ENCODE measurements at places on chromosomes 16 and 17.
A peak's percentile ranks its signal among the peaks of the same experiment; 100 is the strongest.

DNA sequence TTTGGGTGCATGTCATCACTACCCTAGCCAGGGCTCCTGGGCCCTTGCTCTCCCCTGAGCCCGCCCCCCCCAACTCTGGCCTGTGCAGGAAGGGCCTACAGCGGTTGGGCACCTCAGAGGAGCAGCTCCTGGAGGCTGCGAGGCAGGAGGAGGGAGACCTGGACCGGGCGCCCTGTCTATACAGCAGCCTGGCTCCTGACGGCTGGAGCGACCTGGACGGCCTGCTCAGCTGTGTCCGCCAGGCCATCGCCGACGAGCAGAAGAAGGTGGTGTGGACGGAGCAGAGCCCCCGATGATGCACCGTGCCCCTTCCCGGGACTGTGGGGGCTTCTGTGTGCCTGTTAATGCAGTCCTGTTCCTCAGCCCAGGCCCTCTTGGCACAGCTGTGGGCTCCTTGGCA is 12.1 kb downstream of the SGSH start:
- DNase-seq = no peak

DNA sequence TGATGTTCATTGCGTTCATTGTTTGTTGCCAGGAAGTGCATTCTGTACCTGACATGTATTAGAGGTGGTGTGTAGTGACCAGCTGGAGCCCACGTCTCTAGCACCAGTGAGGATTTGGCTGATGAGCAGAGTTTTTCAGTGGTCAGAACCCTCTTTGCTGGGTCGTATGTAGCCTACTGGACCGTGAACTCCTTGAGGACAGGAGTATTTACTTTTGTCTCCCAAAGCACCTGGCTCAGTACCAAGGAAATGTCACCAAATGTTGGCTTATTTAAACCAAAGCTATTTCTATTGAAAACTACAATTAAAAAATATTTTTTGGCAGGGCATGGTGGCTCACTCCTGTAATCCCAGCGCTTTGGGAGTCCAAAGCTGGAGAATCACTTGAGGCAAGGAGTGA is 262.7 kb downstream of the SNX29 start:
- no peak for DNase-seq

DNA sequence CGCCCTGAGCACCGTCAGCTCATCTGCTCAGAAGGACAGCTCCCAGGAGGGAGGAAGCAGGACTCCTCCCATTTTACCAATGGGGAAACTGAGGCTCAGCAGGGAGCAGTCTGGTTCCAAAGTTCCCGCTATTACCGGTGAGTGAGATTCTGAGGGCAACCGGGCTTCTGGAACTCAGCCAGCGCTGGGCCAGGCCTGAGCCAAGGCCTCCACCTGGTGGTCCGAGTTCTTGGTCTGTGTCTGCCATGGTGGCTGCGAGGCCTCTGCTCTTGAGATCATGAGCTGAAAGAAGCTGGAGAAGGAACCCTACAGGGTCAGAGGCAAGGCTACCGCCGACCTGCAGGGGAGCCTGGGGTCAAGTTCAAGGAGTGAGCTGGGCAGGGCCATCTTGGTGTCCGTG is 110.8 kb upstream of the GSE1 start:
- no peak for DNase-seq

DNA sequence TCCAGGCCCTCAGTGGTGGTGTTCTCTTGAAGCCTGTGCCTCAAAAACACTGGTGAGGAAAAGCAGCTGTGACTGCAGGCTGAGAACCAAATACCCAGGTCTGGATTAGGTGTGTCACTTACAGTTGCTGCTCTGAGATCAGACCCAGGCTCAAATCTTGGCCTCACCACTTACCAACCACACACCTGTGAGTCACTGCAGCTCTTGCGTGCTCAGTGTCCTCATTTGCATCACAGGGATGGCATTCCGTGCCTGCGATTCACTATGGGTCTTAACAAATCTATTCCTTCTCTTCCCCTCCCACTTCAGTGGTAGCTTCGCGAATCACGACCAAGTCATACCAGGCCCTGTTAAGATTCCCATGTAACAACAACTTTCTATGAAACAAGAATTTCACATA is 233.4 kb upstream of the HSBP1 start:
- peak; percentile 34 for DNase-seq

GRCh38 chr17:53844491-53845107 is 21.9 kb downstream of the KIF2B start:
- no peak for DNase-seq

- no peak for DNase-seq
These were observed 62.0 kb downstream of the RPH3AL start for GRCh38 chr17:290626-291025.

DNA sequence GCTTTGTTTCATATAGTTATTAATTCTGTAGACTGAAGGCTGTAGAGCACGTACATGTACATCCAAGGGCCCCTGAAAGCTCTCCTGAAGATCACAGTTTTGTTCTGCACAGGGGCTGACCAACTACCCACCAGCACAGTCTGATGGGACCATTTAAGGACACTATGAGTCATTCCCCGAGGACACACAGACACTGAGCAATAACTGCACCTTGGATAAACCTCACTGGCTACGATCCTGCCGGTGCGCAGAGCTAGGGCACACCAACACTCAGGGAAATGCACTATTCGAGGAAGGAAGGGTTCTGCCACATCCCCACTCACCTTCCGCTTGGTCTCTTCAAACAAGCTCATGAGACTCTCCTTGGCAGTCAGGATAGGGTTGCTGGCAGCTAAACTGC is 20.3 kb downstream of the SMG6 start:
- no peak for DNase-seq

DNA sequence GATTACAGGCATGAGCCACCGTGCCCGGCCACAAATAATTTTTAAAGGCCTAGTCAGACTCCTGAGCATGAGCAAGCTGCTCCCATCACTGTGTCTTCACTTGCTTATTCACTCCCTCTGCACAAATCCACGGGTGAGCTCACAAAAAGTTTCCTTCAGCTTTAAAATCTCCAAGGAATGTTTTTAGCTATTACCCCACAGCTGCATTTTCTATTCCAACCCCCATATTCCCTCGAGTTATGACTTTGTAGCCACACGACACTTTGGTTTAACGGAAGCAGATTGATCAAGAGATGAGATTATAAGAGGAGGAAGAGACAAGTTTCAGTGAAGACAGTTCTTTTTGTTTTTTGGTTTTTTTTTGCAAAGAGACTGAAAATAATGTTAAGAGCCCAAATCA is 49.1 kb upstream of the SLC25A19 start:
- DNase-seq = no peak

DNA sequence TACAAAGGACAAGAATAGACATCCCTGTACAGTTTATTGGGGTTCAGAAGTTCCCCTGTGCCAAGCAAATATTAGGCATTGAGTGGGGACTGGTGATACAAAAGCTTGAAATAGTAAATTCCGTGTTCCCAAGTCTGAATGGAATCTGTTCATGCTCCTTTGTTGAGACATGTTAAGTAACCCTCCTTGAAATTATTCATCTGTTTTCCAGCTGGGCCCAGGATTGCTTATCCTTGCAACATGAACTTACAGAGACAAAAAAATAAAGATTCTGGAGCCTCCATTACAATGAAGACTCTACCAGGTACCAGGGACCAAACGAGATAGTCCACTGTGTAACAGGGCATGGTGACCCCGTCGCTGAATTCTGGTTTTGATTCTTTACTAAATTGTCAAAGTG is 6.1 kb upstream of the CCL8 start:
- DNase-seq = no peak

- no peak for DNase-seq
These were observed 10.3 kb downstream of the MPP3 start for GRCh38 chr17:43822570-43823190.

DNA sequence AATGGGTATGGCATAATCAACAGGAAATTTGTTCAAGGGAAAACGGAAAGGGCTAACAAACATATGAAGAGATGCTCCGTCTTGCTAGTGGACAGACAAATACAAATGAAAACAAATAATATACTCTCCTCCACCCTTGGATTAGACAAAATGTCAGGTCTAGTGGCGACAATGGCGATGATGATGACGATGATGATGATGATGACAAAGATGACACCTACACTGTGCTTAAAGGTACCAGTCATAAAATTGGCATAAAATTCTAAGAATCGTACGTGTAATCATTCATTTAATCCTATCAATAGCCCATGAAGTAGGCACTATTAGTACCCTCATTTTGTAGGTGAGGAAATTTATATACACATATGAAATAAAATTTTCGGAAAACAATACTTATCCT is 174.6 kb downstream of the PMP22 start:
- DNase-seq = no peak

DNA sequence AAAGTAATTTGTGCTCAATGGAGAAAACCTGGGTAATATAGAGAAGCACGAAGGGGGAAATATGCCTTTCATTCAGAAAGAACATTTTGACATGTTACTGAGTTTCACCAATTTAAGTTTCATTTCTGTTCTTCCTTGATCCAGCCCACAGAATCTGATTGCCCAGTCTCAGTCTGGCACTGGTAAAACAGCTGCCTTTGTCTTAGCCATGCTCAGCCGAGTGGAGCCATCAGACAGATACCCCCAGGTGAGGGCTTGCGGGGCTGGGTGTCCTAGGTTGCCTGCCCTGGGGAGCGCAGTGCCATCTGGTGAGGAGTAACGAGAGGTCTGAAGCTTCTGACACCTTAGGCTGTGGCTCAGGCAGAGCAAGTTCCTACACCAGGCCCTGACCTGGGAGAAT is 17.7 kb downstream of the DDX19A start:
- DNase-seq = no peak

GRCh38 chr16:81095953-81096714 is at the start of gene GCSH:
TSS of gene GCSH (minus strand) at chr16:81096395. CDS start at chr16:81096278, 117 bp downstream.
- DNase-seq = peak; percentile 97

DNA sequence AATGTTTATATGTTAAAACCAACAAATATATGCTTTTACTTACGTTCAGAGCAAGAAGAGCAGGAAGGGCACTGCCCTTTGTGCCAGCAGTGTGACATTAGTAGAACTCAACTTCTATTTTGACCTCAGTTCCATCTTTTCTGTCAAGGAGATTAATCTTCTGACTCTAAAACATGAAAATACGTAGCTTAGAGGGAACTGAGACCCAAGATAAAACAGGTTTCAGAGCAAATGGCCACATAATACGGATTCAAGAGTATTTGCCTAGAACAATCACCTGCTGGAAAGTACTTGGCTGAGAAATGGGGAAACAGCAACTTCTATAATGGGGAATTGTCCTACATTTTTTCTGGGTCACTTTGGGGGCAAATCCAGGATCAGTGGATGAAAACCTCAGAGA is 22.2 kb downstream of the MYL4 start:
- no peak for DNase-seq

GRCh38 chr16:53912155-53912554 is 208.2 kb downstream of the FTO start:
- no peak for DNase-seq

DNA sequence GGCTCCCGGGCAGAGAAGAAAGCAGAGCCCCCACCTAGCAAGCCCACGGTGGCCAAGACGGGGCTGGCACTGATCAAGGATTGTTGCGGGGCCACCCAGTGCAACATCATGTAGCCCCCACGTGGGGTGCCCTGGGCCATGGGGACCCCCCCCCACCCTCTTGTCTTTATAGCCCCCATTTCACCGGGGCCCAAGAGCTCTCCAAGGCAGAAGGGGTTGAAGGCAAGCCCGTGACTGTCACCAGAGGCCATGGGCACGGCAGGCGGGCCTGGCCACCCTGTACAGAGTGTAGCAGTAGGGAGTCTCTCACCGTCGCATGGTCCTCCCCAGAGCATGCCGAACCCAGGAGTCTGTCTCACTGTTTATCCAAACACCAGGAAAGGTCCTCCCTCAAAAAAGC is 56.2 kb downstream of the MARF1 start:
- no peak for DNase-seq

GRCh38 chr16:17356243-17356933 is 114.4 kb downstream of the XYLT1 start:
- DNase-seq = no peak

DNA sequence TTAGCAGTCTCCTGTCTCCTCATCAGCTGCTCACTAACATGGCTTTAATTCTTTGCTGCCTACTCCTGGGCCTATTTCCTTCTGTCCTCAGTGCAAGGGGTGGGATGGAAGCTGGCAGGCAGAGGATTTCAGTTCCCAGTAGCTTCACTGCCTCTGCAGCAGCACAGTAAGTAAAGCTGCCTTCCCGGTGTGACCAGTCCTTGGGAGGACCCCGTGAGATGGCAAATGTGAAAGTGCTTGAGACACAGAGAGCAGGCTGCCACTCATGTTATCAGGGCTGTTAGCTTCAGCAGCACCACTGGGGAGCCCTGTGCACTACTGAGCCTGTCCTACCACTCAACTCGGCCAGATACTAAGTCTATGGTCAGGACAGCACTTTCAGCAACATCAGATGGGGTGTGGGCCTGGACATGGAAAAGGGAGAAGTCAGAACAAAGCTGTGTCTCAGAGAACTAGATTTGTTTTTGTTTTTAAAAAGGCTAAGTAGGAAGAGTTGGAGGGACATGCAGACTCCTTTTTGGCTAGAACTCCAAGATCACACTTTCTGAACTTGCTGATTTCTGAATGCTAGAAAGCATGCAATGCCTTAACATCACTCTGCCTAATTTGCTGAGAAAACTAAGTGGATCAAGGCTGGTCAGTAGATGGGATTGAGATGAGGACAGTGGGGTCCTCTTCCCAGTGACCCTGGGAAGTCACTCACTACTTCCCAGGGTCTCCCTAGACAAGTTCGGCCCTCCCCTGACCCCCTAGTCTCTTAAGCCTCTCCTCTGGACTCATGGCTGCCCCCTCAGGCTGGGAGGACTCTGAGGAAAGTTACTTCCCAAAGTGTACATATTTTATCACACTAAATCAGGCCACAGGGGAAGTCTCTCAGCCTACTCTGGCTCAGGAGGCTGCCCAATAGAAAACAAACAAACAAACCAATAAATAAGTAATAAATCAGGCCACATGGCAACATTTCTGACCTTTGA is 1.1 kb downstream of the ACSF2 start:
- no peak for DNase-seq

DNA sequence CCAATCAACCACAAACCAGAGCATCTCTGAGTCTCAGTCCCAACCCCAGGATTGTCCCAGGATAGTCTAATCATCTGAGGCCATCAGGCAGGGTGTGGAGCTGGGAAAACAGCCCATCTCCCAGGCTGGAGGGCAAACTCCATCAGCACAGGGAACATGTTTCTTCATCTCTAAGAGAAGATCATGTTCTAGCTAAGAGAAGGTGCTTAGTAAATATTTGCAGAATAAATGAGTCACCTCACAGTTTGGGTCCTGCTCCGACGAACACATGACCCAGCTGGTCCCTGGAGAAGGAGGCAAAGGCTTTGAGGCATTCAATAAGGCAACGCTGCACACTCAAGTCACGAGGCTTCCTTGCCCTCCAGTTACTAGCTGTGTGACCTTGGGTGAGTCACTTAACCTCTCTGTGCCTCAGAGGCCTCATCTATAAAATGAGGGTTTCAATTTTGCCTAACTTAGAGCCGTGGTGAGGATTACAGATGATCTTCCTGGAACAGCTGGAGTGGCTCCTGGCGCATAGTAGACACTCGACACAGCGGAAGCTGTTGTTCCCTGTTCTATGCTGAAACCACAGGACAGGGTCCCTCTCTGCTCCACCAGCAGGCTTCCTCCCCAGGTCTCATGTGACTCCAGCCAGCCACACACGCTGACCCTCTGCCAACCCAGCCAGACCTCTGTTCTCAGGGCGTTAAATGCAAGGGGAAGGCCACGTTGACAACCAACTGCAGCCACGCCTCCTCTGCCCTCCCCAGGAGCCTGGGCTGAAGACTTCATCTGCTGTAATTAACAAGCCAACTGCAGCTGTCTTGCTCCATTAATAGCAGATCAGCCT is 10.3 kb upstream of the RPL38 start:
- DNase-seq = no peak

- DNase-seq = no peak
These were observed 473.2 kb downstream of the RBFOX1 start for GRCh38 chr16:7805686-7806396.

Measured in astrocyte of the cerebellum (primary cell).